ENCODE measurements at places on chromosomes 3 and 15. TPM values are rescaled to one million over a fixed set of nuclear protein-coding genes. Genes with fewer than 3 reads are reported as not detected.

ABI3BP gene
- total RNA-seq, result not detected

- H3K4me3 ChIP-seq, result no peak overlapping the region
- no peaks in the 10 kb centered on the region for H3K36me3 ChIP-seq
- H3K27me3 ChIP-seq, result no peaks in the 10 kb centered on the region
- DNase-seq, result no peak
- H3K4me1 ChIP-seq, result no peaks in the 10 kb centered on the region
- H3K27ac ChIP-seq, result no peak overlapping the region
Observed at GRCh38 chr3:64457811-64458210, 230.0 kb downstream of the ADAMTS9 start.

DNA sequence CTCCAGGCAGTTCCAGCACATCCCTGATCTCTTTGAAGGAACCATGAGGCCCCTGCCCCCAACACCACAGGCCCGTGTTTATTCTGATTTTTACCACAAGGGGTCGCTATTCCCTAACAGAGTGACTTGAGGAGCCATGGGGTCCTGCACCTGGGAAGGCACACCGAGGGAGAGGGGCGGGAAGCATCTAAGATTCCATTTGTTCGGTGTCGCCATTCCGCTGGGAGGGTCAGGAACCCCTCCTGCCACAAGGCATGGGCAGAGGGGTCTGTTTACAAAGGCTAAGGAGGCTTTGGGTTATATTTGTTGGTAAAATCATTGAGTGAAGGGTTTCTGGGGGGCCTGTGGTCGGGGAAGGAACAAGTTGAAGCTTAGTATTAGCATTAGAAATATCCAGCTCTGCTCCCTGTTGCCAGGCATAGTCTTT is 77.1 kb downstream of the WDR76 start:
- no peaks in the 10 kb centered on the region for H3K4me1 ChIP-seq
- no peaks in the 10 kb centered on the region for H3K36me3 ChIP-seq
- H3K27ac ChIP-seq, result no peak overlapping the region

CCRL2 gene
- 2.3 TPM for total RNA-seq

GOLGA8O gene
- total RNA-seq, result 1.2 TPM

TP63 gene
- 1.2 TPM for total RNA-seq

DNA sequence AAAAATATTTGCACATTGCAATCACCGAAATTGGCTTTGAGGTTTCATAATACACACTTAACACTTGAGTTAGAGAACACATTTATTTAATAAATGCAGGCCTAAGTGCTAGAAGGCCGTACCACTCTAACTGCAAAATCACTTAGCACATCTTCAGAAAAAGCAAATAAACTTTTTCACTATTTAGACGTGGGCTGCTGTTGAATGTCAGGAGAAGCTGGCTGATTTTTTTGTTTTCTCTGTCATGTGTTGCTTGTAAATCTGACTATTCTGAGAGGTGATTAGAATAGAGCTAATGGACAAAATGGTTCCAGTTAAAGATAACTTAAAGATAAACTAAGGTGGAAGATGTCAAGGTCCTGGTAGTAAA is 265.1 kb downstream of the FOXP1 start:
- no peaks in the 10 kb centered on the region for H3K27me3 ChIP-seq
- no peaks in the 10 kb centered on the region for H3K36me3 ChIP-seq
- DNase-seq, result no peak
- no peak overlapping the region for H3K4me3 ChIP-seq
- H3K27ac ChIP-seq, result no peak overlapping the region

PAQR9 gene
- not detected for total RNA-seq

- H3K27ac ChIP-seq, result no peak overlapping the region
- no peak overlapping the region for H3K4me3 ChIP-seq
- no peak for DNase-seq
- H3K36me3 ChIP-seq, result peaks cover 6% of the 10 kb centered on the region
Observed at GRCh38 chr3:14152233-14152962, 26.0 kb downstream of the XPC start.

- DNase-seq, result no peak
- H3K27me3 ChIP-seq, result no peaks in the 10 kb centered on the region
- H3K4me1 ChIP-seq, result no peaks in the 10 kb centered on the region
- no peak overlapping the region for H3K4me3 ChIP-seq
Observed at GRCh38 chr15:31070867-31071266, 30.7 kb downstream of the TRPM1 start.

DNA sequence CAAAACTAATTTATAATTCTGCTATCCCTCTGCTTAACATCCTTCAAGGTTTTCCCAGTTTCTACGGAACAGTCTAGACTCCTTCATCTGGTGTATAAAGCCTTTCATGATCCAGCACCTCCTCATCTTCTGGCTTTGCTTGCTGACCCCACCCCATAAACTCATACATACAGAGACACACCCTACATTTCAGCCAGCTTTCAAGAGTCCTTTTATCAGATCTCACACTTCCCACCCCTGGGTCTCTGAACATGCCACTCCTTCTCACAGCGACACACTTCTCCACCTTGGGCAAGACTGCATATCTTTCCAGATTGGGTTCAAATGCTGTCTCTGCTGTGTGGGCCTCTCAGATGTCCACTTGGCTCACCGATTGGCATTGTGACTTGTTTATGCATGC is 166.8 kb upstream of the LPP start:
- no peak overlapping the region for H3K27ac ChIP-seq
- DNase-seq, result no peak
- H3K27me3 ChIP-seq, result no peaks in the 10 kb centered on the region
- peaks cover 4% of the 10 kb centered on the region for H3K4me1 ChIP-seq
- H3K36me3 ChIP-seq, result no peaks in the 10 kb centered on the region

DNA sequence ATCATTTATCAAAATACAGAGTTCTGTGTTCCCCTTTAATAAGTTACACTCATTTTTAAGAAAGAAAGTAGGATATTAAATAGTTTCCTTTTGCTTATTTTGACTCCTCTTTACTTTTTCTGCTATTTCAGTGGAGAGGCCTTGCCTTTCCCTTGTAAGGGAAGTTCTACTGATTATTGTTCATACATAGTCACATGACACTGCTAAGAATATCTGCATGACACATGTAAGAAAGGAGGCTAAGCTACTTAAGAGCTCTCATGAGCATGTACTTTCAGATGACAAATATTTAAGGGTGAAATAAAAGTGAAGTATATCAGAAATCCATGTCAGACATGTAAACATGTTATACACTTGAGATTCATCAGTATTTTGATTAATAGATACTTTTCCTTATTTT is 39.0 kb downstream of the MYRIP start:
- H3K4me3 ChIP-seq, result no peak overlapping the region
- no peak overlapping the region for H3K27ac ChIP-seq
- H3K27me3 ChIP-seq, result no peaks in the 10 kb centered on the region
- no peaks in the 10 kb centered on the region for H3K36me3 ChIP-seq

ZMYND10 gene
- 1.8 TPM for total RNA-seq

All from B cell (primary cell).